ENCODE measurements at places on chromosomes 4 and X.

GRCh38 chr4:5889002-5889696, 3.7 kb downstream of the CRMP1 start:
- DNase-seq, result no peak

DNA sequence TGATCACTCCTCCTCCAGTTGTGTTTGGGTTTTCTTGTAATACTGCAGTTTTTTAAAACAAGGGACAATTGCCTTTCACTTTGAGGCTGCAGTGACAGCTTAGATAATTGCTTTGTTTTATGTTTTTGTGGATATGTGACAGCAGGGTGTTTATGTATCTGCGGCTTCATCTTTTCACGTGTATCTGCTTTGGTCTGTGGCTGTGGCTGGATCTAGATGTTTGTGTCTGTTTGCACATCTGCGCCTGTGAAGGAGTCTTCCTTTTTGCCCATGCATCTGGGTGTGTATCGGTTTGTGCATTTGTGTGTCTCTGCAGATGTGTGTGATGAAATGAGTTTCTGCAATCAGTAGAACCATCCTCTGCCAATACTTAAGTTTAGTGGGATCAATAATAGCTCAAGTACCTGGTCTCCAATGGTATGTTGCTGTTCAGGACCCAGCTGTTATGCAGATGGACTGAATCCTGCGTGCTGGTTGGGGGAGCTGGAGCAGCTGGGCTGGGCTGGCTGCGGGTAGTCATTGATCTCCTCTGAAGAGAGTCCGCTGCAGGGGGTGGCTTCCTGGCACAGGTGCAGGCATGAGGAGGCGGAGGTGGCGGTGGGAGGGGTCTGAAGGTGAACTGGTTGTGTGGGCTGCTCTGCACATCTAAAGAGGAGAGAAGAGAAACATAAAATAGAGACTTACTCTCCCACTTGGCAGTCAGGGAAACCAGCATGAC, 390.3 kb downstream of the SH2D1A start:
- DNase-seq, result no peak

DNA sequence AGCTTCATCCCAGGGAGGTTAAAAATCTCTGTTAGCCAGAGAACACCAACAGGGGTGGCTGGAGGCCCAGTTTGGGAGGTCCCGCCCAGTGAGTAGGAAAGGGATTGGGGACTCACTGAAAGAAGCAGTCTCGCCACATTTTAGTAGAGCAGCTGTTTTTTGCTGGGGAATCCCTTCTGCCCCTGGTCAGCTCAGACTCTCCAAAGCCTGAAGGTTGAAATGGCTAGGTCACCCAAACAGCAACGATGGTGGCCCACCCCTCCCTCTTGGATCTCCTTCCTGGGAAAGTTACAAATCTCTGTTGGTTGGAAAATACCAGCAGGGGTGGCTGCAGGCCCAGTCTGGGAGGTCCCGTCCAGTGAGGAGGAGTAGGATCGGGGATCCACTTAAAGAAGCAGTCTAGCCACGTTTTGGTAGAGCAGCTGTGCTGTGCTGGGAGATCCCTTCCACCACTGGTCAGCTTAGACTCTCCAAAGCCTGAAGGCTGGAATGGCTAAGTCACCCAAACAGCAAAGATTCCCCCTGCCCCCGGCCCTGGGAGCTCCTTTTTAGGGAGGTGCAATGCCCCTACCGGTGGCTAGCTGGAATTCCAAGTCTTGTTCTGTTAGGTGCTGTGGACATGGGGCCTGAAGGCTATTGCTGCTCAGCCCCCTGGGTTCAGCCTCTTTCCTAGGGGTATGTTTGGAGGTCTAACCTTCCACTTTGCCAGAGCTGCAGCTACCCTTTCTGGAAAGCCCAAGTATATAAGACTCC, 40.0 kb upstream of the TEX13A start:
- DNase-seq, result no peak

DNA sequence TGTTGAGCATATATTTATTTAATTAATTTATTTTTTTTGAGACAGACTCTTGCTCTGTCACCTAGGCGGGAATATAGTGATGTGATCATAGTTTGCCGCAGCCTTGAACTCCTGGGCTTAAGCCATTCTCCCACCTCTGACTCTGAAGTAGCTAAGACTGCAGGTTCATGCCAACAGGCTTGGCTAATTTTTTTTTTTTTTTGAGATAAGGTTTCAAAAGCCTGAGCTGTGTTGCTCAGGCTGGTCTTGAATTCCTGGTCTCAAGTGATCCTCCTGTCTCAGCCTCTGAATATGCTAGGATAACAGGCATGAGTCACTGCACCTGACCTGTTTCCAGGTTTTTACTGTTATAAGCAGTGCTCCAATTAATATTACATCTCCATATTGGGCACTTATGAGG, 4.8 kb downstream of the ADD1 start:
- no peak for DNase-seq

GRCh38 chrX:14027511-14028019, 2.1 kb downstream of the GEMIN8 start:
- DNase-seq, result no peak

All from GM18507 (cell line).